Lung (tissue), 17 donors: ENCODE measurements at places on chromosomes 4 and X. TPM values are rescaled to one million over a fixed set of nuclear protein-coding genes. Genes with fewer than 3 reads are reported as not detected.

DNA sequence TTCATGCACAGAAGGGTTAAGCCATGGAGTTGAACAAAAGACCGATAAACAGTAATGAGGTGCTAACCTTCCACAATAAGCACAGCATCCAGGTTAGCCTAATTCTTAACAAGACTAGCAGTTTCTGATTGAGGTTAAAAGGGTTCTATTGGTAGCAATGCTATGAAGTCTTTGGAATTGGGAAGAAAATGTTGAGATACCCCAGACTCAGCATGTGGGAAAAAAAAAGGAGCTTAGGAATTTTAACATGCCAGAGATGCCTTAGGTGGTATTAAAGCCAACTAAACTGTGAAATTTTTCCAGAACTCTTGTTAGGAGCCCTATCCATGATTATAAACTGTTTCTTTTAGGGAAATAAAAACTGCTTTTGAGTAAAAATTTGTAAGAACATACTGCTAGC is 391.7 kb downstream of the GABRG1 start:
- no peak overlapping the region for H3K27ac ChIP-seq
- H3K4me3 ChIP-seq: no peak overlapping the region
- H3K4me1 ChIP-seq: no peaks in the 10 kb centered on the region
- DNase-seq: no peak

GRCh38 chrX:47098338-47099094 is 20.3 kb downstream of the RGN start:
- H3K27me3 ChIP-seq: peaks cover 8% of the 10 kb centered on the region
- H3K4me3 ChIP-seq: no peak overlapping the region
- H3K4me1 ChIP-seq: no peaks in the 10 kb centered on the region

DNA sequence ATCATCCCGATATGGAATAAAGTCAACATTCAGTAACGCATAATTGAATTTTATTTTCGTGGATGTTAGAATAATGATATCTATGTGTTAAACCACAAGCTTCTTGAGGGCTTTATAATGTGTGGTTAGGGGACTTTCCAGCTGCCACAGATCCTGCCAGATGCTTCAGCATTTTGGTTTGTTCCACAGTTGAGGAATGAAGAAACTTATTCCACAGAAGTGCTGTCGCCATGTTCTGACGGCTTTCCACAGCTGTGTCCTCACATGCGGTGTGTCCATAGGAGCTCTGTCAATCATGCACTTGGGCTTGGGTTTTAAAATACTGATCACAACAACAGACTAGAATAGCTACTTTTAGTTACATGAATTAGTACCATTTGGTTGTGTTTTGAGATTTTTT is 411.9 kb downstream of the TRIML1 start:
- DNase-seq: no peak
- H3K4me1 ChIP-seq: no peaks in the 10 kb centered on the region
- H3K4me3 ChIP-seq: no peak overlapping the region
- no peak overlapping the region for H3K27ac ChIP-seq
- H3K36me3 ChIP-seq: no peaks in the 10 kb centered on the region
- no peaks in the 10 kb centered on the region for H3K27me3 ChIP-seq

GRCh38 chr4:53371049-53371448 is 5.2 kb upstream of the SCFD2 start:
- H3K27ac ChIP-seq: no peak overlapping the region
- no peaks in the 10 kb centered on the region for H3K36me3 ChIP-seq
- peaks cover 2% of the 10 kb centered on the region for H3K4me1 ChIP-seq
- H3K27me3 ChIP-seq: no peaks in the 10 kb centered on the region

The PPP4R3C gene
- not detected for polyA plus RNA-seq

GRCh38 chr4:173501592-173502150 is 28.4 kb downstream of the HAND2 start:
- no peak overlapping the region for H3K27ac ChIP-seq
- no peaks in the 10 kb centered on the region for H3K36me3 ChIP-seq
- no peaks in the 10 kb centered on the region for H3K4me1 ChIP-seq
- no peak for DNase-seq

The XAGE1A gene
- 0.81 TPM for polyA plus RNA-seq

DNA sequence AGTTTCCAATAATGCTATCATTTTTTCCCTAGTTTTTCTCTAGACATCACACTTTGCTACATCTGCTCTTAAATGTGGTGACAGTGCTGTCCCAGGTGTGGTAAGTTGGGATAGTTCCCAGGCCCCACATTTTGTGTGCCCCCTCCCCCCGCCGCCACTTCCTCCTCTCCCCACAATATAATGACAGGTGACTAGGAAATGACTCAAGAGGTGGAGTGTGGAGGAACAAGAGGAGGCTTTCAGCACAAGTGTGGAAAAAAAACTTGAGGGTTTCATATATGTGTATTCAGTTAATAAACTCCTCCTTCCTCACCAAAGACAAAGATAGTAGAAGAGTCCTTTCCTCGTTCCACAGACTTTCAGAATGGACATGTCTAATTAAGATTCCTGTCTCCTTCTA is 18.3 kb upstream of the IL21 start:
- no peaks in the 10 kb centered on the region for H3K4me1 ChIP-seq
- no peak overlapping the region for H3K27ac ChIP-seq
- H3K36me3 ChIP-seq: no peaks in the 10 kb centered on the region
- H3K4me3 ChIP-seq: no peak overlapping the region
